ENCODE measurements at places on chromosomes 6 and 20.

- DNase-seq = no peak
Measured at GRCh38 chr20:4076033-4076432, 60.7 kb upstream of the RNF24 start.

GRCh38 chr6:152160346-152160745 is 352.9 kb downstream of the ESR1 start:
- no peak for DNase-seq

GRCh38 chr6:40755749-40756452 is 168.7 kb upstream of the LRFN2 start:
- DNase-seq = no peak

DNA sequence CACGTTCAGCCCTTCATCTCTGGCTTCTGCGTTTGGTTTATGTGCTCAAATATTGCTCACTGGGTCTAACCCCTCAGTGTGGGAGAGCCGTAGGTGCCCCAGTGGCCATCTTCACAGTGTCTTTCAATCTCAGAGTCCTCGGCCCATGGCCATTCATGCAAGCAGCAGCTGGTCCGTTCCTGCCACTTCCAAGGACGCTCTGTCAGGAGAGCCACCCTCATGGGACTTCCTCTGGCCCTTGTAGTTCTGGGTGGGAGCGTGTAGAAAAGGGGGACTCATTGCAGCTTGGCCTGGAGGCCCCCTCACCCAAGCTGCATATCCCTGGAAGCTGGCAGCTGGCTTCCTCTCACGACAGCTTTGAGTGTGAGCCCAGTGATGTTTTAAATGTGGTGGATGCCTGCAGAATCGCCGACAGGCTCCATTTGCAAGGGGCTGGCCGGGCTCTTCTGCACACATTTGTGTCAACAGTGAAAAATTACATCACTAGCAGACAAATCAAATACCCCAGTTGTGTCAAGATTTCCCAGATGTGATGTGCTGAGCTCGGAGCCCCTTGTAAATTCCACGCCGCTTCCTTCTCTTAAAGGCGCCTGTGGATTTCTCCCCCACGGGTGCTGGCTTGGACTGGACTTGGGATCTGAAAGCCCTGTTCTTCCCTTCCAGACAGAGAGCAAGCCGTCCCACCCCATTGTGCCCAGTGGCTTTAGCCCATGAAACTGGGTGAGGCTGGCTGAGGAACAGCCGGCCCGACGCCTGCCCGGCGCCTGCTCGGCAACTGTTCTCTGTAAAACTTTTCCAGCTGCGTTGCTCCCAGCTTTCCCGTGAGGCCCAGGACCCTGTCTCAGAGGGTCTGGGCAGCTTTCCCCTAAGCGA is 360.1 kb downstream of the TAF4 start:
- DNase-seq = no peak

- DNase-seq = no peak
Measured at GRCh38 chr6:109260126-109260525, 122.1 kb downstream of the CD164 start.

Data from iPS-NIHi11 (cell line).